Progenitor cell of endocrine pancreas (in vitro differentiated cells): ENCODE measurements at places on chromosomes 2 and 18. TPM values are rescaled to one million over a fixed set of nuclear protein-coding genes. Genes with fewer than 3 reads are reported as not detected.

The IL18R1 gene
- 0.13 and 0.22 TPM in 2 replicates for total RNA-seq

The CD226 gene
- 0.49 and 0.55 TPM in 2 replicates for total RNA-seq

The GAREM2 gene
- 10.4 and 12.1 TPM in 2 replicates for total RNA-seq

The VIL1 gene
- 281 and 305 TPM in 2 replicates for total RNA-seq

The GALR1 gene
- total RNA-seq, result 2.9 and 4.0 TPM in 2 replicates

The LYPD6B gene
- total RNA-seq, result 140 TPM in 2 replicates

The NIFK gene
- 45.0 and 53.6 TPM in 2 replicates for total RNA-seq

The LIMS4 gene
- total RNA-seq, result 0.74 and 1.4 TPM in 2 replicates

The ALKAL2 gene
- 0.22 and 0.42 TPM in 2 replicates for total RNA-seq

The TRPM8 gene
- total RNA-seq, result not detected in 2 replicates

The XDH gene
- 4.8 and 5.6 TPM in 2 replicates for total RNA-seq

The CTDP1 gene
- 23.9 and 24.9 TPM in 2 replicates for total RNA-seq

The FOXI3 gene
- total RNA-seq, result 0.57 and 0.98 TPM in 2 replicates

GRCh38 chr2:9333591-9334171 is 89.6 kb downstream of the ITGB1BP1 start:
- H3K27ac ChIP-seq, result peak overlapping the region; percentile 98
- no peak for DNase-seq
- peaks cover 43% of the 10 kb centered on the region for H3K4me1 ChIP-seq
- no peak overlapping the region for H3K4me3 ChIP-seq
- no peaks in the 10 kb centered on the region for H3K27me3 ChIP-seq

DNA sequence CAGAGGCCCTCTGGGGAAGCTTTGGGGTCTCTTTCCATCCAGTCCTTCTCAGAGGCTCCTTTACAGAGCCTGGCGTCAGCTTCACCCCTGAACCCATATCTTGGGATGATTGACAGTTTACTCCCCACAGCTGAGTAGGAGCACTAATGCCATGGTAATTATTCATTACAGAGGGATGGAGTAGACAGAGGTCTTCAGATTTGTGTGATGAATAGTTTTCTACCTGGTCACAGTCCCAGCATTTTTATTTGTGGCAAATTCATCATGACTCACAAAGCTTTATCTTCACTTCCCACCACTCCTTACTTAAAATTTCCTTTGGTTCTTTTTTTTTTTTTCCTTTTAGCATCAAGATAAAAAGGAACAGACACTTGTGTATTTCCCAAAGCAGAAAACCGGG is 104.2 kb downstream of the CCDC85A start:
- no peaks in the 10 kb centered on the region for H3K27me3 ChIP-seq
- H3K36me3 ChIP-seq, result no peaks in the 10 kb centered on the region

DNA sequence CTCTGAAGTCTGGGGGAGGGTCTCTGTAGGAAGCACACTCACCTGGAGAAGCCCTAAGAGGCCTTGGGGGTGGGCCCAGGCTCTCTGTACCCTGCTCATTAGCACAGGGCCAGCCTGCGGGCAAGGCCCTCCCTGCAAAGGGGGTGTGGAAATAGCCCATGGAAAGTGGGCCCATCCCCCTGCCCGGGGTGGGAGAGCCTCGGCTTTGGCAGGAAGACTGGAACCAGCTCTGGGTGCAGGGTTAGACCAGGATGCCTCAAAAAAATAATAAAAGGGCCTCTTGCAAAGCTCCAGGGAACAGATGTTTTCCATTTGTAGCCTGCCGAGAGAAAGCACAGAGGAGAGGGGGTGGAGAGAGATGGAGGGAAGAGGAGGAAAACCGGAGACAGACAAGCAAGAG is 98.7 kb downstream of the STPG4 start:
- H3K36me3 ChIP-seq, result peaks cover 7% of the 10 kb centered on the region
- no peak for DNase-seq
- H3K4me3 ChIP-seq, result no peak overlapping the region
- H3K27me3 ChIP-seq, result no peaks in the 10 kb centered on the region

- no peaks in the 10 kb centered on the region for H3K27me3 ChIP-seq
- no peak overlapping the region for H3K4me3 ChIP-seq
- peaks cover 12% of the 10 kb centered on the region for H3K4me1 ChIP-seq
Observed at GRCh38 chr2:28247734-28248133, 144.9 kb upstream of the FOSL2 start.

- H3K27me3 ChIP-seq, result no peaks in the 10 kb centered on the region
- DNase-seq, result no peak
- H3K27ac ChIP-seq, result no peak overlapping the region
- H3K4me3 ChIP-seq, result no peak overlapping the region
- no peaks in the 10 kb centered on the region for H3K4me1 ChIP-seq
Observed at GRCh38 chr2:6381326-6381725, 484.4 kb downstream of the CMPK2 start.

- peaks cover 10% of the 10 kb centered on the region for H3K27me3 ChIP-seq
- no peak overlapping the region for H3K27ac ChIP-seq
- H3K4me1 ChIP-seq, result peaks cover 11% of the 10 kb centered on the region
- H3K36me3 ChIP-seq, result no peaks in the 10 kb centered on the region
Observed at GRCh38 chr2:71531522-71532047, 78.2 kb downstream of the DYSF start.

DNA sequence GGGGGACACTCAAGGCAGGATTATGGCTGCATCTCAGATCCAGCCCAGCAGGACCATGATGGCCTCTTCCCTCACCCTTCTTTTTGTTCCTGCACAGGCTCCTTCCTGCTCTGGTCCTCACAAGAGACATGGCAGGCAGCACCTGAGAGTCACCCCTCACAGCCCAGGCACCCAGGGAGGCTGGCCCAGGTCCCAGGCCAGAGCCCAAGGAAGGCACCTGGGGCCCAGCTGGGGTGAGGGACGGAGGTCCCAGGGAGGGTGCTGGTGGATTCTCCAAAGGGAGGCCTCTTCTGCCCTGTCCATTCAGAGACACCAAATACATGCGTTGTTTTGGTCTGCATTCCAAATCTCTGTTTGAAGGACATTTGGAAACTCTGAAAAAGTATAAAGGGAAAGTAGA is 285.4 kb upstream of the HS6ST1 start:
- no peak overlapping the region for H3K4me3 ChIP-seq
- H3K4me1 ChIP-seq, result no peaks in the 10 kb centered on the region
- no peak for DNase-seq

GRCh38 chr2:96528006-96528699 is 8.4 kb upstream of the ARID5A start:
- peaks cover 45% of the 10 kb centered on the region for H3K27me3 ChIP-seq
- H3K27ac ChIP-seq, result no peak overlapping the region
- peaks cover 6% of the 10 kb centered on the region for H3K4me1 ChIP-seq
- H3K4me3 ChIP-seq, result peak overlapping the region; percentile 48
- no peaks in the 10 kb centered on the region for H3K36me3 ChIP-seq

DNA sequence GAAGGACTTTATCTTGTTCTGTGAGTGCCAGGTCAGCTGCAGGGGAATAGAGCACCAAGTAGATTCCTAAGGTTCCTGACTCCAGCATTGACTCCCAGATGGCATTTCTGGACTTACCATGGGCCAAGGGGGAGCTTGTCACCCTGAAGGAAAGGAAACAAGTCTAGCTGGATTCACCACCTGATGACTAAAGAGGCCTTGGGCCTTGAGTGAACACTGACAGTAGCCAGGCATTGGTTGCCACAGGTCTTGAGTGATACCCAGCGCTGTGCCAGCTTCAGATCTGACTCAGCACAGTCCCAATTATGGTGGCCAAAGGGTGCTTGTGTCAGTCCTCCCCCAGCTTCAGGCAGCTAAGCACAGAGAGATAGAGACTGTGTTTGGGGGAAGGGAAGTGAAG is 40.1 kb upstream of the CAPN13 start:
- H3K4me1 ChIP-seq, result no peaks in the 10 kb centered on the region
- no peak overlapping the region for H3K27ac ChIP-seq
- no peak overlapping the region for H3K4me3 ChIP-seq
- H3K36me3 ChIP-seq, result no peaks in the 10 kb centered on the region
- peaks cover 13% of the 10 kb centered on the region for H3K27me3 ChIP-seq

- DNase-seq, result no peak
- no peaks in the 10 kb centered on the region for H3K36me3 ChIP-seq
- no peak overlapping the region for H3K27ac ChIP-seq
- no peak overlapping the region for H3K4me3 ChIP-seq
Observed at GRCh38 chr2:120638450-120638849, 97.2 kb upstream of the GLI2 start.

GRCh38 chr18:42948831-42949230 is 166.7 kb downstream of the RIT2 start:
- H3K36me3 ChIP-seq, result no peaks in the 10 kb centered on the region
- no peak overlapping the region for H3K27ac ChIP-seq
- peaks cover 5% of the 10 kb centered on the region for H3K4me1 ChIP-seq
- no peak for DNase-seq
- H3K4me3 ChIP-seq, result no peak overlapping the region
- H3K27me3 ChIP-seq, result no peaks in the 10 kb centered on the region

DNA sequence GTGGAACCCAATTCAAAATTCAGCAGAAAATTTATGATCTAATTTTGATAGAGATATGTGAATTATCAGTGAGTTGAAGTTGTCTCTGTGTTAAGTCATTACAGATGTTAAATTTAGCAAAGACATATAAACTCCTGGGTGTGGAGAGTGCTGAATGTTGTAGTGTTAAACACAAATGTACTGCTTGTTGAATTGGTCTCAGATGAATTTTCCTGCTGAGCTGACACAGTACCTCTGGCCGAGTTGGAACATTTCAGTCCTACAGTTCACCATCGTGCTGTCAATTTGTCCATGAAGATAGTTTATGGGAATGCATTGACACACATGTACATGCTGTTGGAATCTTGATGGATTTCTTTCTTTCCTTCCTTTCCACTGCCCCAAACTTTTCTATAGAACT is 255.9 kb downstream of the PLCL1 start:
- peaks cover 60% of the 10 kb centered on the region for H3K4me1 ChIP-seq
- DNase-seq, result no peak
- H3K4me3 ChIP-seq, result peak overlapping the region; percentile 40
- no peaks in the 10 kb centered on the region for H3K36me3 ChIP-seq
- peak overlapping the region; percentile 78 for H3K27ac ChIP-seq

DNA sequence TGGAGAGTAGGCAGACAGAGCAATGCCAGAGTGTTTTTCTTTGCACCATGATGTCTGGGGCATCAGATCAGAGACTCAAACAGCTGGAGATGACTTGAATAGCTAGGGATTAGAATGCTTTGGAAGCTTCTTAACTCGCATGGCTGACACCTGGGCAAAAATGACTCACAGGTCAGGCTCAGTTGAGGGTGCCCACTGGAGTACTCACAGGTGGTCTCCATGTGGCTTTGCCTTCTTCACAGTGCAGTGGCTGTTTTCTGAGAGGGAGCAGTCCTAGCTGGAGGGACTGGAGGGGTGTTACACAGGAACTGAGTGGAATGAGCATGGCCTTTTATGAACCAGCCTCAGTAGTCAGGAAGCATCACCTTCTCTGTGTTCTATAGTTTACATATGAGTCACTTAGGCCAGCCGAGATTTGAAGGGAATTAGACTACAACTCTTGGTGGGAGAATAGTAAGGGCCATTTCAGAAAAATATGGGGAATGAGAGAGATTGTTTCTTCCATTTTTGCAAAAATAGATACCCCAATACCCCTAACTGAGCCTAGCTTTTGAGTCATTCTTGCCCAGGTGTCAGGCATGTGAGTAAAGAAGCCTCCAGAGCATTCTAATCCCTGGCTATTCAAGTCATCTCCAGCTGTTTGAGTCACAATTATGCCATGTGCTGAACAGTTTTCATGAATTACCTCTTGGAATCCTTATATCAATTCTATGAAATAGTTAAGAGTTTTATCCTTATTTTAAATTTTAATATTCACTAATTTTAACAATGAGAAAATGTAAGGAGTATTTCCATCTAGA is 7.1 kb upstream of the PPP1R1C start:
- no peak overlapping the region for H3K27ac ChIP-seq
- H3K27me3 ChIP-seq, result no peaks in the 10 kb centered on the region
- H3K4me3 ChIP-seq, result no peak overlapping the region
- no peaks in the 10 kb centered on the region for H3K4me1 ChIP-seq
- H3K36me3 ChIP-seq, result no peaks in the 10 kb centered on the region

GRCh38 chr18:59454909-59455727 is 96.1 kb upstream of the LMAN1 start:
- peaks cover 17% of the 10 kb centered on the region for H3K4me1 ChIP-seq
- peaks cover 77% of the 10 kb centered on the region for H3K27me3 ChIP-seq
- peak overlapping the region; percentile 73 for H3K27ac ChIP-seq
- H3K36me3 ChIP-seq, result no peaks in the 10 kb centered on the region
- DNase-seq, result no peak

DNA sequence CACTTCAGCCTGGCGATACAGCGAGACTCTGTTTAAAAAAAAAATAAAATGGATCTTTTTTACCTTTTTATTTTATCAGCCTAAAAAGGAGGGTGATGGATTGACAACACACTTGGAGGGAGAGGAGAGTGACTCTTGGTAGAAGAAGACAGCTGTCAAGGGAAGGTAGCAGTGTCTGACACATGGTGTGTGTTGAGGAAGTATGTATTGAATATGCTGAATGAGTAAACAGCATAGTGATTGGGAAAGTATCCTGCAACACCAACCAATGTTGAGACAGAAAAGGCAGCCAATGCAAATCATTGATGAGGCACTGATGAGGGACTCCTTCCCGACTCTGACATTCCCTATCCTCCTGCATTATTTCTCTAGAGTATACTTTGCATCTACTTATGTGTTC is 306.4 kb downstream of the LPIN1 start:
- H3K4me1 ChIP-seq, result no peaks in the 10 kb centered on the region
- no peak overlapping the region for H3K27ac ChIP-seq
- no peak for DNase-seq
- no peak overlapping the region for H3K4me3 ChIP-seq
- H3K27me3 ChIP-seq, result peaks cover 14% of the 10 kb centered on the region
- H3K36me3 ChIP-seq, result no peaks in the 10 kb centered on the region

DNA sequence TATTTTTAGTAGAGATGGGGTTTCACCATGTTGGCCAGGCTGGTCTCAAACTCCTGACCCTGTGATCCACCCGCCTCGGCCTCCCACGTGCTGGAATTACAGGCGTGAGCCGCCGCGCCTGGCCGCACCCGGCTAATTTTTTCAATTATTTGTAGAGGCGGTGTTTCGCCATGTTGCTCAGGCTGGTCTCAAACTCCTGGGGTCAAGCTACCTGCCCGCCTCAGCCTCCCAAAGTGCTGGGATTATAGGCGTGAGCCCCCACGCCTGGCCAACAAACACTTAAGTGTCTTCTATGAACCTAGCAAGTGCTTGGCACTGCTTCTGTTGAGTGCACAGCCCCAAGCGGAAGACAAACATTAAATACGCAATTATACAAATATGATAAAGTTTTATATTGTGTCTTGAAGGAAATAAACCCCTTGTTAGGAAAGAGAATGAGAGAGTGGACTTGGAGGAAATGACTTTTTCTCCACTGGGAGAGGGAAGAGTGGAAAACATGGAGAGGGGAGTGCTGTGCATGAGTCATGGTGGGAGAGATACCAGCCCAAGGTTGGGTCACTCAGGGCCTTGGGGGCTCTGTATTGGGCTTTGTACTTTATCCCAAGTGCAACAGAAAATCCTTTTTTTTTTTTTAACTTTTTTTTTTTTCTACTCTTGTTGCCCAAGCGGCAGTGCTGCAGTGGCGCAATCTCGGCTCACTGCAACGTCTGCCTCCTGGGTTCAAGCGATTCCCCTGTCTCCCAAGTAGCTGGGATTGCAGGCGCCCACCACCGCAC is 41.4 kb upstream of the ACTR2 start:
- DNase-seq, result no peak
- H3K27ac ChIP-seq, result no peak overlapping the region
- peaks cover 6% of the 10 kb centered on the region for H3K4me1 ChIP-seq
- H3K27me3 ChIP-seq, result no peaks in the 10 kb centered on the region
